Testis (tissue), 5 donors: ENCODE measurements at places on chromosomes 2 and 18.

DNA sequence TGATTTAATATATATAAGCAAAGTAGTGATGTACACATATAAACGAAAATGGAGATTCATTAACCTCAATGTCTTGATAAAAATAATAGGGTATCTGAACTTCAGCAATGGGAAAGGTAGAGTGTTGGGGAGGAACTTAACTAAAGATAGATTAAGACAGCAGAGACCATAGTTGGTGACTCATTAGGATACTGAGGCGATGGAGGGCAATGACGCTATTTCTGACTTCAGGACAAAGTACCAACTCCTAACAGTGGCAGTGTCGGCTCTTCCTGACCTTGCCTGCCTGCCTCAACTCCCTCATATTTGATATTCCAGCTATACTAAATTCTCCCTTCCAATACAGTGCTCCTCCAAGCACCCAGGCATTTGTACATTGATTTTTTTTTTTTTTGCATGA lies 98.6 kb downstream of the CDH2 start:
- no peak for DNase-seq

GRCh38 chr18:12304351-12305210 lies 3.5 kb upstream of the TUBB6 start:
- peak; percentile 9 for DNase-seq

DNA sequence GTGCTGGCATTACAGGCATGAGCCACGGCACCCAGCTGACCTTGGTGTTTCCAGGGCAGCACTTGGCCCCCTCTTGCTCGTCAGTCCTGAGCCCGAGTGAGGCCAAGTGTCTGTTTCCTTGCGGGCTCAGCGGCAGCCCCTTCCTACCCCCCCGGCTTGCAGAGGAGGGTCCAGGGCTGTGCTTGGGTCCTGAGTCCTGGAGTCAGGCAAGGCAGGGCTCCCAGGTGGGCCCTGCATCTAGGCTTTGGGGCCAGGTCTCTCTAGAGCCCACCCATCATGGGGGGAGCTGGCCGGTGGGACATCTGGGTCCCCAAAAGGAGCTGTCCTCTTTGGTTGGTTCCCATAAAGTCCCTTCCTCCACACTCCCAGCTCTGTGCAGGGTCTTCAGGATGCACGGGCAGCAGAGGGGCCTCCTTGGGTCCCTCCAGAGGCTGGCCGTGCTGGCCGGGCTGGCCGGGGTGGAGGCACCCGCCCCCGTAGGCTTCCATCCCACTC lies 63.7 kb upstream of the HPCAL1 start:
- no peak for DNase-seq

DNA sequence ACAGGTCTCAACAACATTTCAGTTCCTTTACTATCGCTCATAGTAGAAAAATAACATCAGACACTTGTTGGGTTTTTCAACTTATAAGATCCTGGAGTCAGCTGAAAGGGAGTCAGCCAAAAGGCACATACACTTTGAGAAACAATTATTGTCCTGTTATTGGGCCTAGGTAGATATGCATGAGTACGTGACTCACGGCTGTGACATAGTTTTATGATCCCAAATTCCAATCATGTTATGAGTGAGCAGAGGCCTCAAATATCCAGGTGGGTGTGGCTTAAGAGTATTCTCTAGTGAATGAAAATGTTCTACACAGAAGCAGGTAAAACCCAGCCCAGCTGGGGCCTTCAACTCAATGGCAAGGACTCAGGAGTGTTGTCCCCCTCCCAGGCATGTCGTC lies 27.2 kb downstream of the SERPINB8 start:
- DNase-seq = no peak

- no peak for DNase-seq
These were observed 7.6 kb downstream of the STAMBP start for GRCh38 chr2:73836141-73836943.

- DNase-seq = no peak
These were observed 73.7 kb downstream of the RBMS1 start for GRCh38 chr2:160419776-160420505.

DNA sequence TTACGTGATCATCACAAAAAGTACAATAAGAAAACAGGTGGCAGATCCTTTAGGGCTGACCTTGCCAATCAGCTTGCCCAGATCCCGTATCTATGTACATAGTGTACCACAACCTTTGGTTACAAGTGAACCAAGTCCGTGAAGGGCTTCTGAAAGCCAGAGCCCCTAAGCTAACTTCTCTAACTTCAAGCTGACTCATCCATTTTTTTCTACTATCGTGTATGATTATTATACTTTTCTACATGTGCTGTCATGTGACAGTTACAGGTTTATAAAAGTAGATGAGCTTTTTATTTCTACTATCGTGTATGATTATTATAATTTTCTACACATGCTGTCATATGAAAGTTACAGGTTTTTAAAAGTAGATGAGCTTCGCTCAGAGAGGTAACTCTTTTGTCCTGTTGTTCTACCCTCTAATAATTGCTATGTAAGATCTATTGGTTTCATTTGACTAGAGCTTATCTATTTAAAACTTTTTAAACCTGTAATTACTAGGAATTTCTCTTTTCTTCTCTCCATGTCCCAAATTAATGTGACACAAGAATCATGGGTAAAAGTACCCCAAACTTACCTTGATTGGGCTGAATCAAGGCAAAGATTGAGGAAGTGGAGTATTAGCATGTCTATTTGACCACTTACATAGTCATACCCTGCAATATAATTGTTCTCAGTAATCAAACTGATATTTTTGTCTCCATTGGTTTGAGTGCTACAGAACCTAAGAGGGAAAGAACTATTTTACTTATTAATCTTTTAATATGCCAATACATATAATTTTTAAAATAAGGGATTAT lies 29.4 kb upstream of the DNAH7 start:
- DNase-seq = no peak

DNA sequence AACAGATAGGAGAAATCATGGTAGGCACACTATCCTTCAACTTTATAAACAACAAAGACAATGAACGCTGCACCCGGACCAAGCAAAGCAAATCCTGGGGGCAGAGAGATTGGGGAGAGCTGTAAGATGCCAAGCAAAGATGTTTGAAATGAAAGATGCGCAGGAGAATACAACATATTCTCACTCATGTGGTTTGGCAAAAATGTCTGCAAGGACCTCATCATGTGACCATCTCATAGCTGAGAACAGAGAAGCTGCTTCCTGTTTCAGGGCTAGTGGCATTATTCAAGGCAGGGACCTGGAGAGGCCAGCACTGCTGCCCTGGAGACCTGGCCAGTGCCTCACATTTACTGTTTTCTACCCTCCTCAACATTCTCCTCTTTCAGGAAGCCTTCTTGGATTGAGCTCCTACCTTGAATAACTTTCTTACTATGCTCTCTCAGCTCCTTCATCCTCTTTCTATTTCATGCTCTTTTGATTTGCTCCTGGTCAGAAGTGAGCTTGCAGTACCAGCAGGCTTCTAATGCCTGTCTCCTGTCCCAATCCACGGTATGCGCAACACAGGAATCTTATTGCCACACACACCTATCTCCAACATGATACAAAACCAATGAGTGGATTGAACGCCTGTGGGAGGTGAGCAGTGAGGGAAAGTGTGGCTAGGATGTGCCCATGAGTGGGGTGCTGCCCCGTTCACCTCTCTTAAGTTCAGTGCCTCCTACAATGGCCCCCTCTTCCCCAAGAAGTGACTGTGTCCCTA lies 133.0 kb downstream of the CELF4 start:
- DNase-seq = no peak

- no peak for DNase-seq
These were observed 16.4 kb upstream of the GALNT3 start for GRCh38 chr2:165810418-165810817.

DNA sequence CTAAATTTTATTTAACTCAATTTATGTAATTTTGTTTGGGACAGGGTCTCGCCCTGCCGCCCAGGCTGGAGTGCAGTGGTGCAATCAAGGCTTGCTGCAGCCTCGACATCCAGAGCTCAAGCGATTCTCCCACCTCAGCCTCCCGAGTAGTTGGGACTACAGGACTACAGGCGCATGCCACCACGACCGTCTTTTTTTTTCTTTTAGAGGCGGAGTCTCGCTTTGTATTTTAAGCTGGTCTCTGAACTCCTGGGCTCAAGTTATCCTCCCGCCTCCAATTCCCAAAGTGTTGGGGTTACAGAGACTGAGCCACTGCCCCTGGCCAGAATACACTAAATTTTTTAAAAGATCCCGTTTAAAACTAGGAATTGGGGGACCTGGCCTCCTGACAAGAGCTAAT lies 18.5 kb downstream of the WNT10A start:
- DNase-seq = no peak

- no peak for DNase-seq
These were observed 145.8 kb downstream of the MCFD2 start for GRCh38 chr2:46769809-46770208.

GRCh38 chr18:76621782-76622495 lies 126.9 kb upstream of the ZNF516 start:
- no peak for DNase-seq

- DNase-seq = no peak
These were observed 95.8 kb downstream of the SPP2 start for GRCh38 chr2:234146087-234146826.

- DNase-seq = no peak
These were observed 230.1 kb downstream of the ALPK2 start for GRCh38 chr18:58398648-58399398.

- DNase-seq = no peak
These were observed 91.7 kb upstream of the CTAGE1 start for GRCh38 chr18:22509423-22509822.

- no peak for DNase-seq
These were observed 333.3 kb downstream of the SLC8A1 start for GRCh38 chr2:40118622-40119021.

GRCh38 chr18:31578126-31578525 lies 13.6 kb upstream of the TTR start:
- no peak for DNase-seq

GRCh38 chr2:176129813-176130146 lies 275 bp downstream of the HOXD8 start:
- DNase-seq = no peak

DNA sequence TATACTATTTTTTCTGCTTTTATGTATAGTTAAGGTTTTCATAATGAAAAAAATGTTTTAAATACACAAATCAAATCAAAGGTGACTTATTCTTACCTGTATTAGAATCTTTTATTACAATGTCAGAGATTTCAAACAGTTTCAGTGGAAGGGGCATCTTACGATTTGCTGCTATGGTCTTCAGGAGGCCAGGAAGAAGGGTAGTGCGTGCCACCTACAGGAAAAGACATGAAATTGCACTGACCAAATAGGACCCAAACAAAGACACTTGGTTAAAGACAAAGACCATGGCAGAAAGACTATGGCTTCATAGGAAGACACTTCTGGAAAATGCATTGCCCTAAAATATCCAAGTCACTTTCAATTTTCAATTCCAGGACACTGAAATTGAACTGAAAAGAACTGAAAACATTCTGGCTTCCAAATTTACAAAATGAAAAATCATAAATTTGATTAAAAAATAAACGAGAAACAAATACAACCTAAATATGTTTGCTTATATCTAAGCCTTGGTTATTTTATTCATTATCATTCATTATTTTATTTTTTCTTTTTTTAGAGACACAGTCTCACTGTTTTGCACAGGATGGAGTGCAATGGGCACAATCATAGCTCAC lies 42.1 kb downstream of the FARSB start:
- DNase-seq = peak; percentile 28

- no peak for DNase-seq
These were observed 28.6 kb upstream of the NOTO start for GRCh38 chr2:73173781-73174180.

DNA sequence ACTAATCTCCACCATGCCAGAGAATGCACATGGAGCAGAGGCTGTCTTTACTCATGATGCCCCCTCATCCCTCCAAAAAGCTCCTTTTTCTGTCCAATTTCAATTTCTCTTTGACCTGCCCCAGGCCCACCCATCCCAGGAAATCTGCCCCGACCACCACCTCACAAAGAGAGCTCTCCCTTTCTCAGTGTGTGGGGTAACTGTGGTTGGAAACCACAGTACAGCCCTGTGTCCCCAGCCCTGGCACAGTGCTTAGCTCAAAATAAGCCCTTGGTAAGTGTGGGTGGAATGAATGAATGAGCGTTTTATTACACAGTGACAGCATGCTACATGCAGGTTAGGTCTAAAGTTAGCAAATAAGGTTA lies 43.7 kb upstream of the CAB39 start:
- DNase-seq = no peak

DNA sequence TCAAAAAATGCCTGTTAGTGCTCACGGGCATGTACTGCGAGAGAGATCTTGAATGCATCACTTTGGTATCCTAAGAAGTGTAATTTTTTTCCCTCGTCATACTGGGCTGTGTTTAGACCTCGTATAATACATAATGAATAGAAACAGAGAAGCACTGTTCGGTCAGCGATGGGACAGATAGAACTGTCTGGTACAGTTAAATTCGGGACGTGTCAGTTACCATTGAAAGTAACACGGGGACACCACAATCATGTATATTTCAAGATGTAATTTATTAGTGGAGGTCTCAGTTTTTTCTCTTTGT lies 1.8 kb downstream of the PKP4 start:
- DNase-seq = no peak

DNA sequence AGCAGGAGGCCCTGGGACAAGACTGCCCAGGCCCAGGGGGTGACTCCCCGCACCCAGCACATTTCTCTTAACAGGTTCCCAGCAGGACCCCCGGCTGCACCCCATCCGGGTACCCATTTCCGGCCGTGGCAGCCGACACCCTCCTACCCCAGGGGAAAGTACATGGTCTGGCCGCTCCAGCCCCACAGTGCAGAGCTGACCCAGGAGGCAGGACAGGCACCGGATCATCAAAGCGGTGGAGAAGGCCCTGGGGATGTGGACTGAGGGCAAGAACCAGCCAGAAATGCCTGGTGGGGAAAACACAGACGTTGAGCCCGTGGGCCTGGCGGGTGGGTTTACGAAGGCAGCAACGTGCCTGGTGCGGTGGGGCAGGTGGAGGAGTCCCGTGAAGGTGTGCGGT lies 79.5 kb upstream of the GPC1 start:
- no peak for DNase-seq

- peak; percentile 23 for DNase-seq
These were observed 4.8 kb upstream of the ZAP70 start for GRCh38 chr2:97708608-97709007.

- DNase-seq = no peak
These were observed 57.2 kb downstream of the SOX11 start for GRCh38 chr2:5749347-5749746.

- no peak for DNase-seq
These were observed 781.9 kb upstream of the ID2 start for GRCh38 chr2:7899923-7900322.

- DNase-seq = no peak
These were observed 472.6 kb upstream of the CELF4 start for GRCh38 chr18:38038242-38038641.

DNA sequence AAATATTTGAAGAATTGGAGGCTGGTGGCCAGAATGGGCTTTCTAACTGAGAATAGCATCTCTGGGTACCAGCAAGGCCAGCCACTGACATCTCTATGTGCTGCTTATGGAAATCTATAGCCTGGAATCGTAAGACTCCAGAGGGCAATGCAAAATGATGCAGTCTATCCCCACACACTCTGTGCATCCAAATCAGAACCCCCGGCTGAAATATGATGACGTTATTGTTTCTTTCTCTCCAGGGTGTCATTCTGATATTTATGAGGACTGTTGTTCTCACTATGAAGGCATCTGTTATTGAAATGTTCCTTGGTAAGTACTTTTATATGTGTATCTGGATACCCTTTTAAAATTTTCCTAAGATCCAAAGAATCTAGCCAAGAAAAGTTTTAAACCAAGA lies 19.6 kb downstream of the VIT start:
- DNase-seq = no peak
